BJ (cell line): ENCODE measurements at places on chromosomes 4 and X. TPM values are rescaled to one million over a fixed set of nuclear protein-coding genes. Genes with fewer than 3 reads are reported as not detected.

The IRS4 gene
- not detected in 2 replicates for polyA plus RNA-seq

The SMIM31 gene
- not detected in 2 replicates for polyA plus RNA-seq

The FAM184B gene
- polyA plus RNA-seq, result 0.01 and 0.02 TPM in 2 replicates

The PASD1 gene
- not detected in 2 replicates for polyA plus RNA-seq

DNA sequence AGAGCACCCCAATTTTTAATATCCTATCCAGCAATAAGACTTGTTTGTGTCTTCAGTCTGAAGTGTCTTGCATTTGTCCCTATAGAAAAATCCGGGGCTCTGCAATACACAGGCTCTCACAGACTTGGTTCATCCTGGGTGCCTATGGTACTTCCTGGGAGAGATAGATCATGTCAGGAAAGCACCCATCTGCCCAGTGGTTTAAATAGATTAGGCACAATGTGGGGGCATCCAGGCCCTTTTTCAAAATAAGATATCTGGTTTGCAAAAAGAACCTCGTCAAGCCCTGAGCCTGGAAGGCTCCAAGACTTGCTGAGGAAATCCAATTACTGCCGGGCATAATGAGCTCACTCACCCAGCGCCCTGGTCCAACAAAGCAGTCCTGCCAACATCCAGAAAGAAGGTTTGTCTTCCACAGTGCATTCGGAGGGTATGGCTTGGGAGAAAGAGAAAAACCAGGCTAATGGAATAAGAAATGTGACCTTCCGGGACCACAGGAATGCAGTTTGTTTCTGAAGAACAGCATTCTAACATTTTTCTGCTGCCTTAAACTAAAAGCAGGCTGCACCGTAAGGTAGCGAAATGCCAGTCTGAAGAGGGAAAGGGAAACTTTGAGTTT lies 11.6 kb downstream of the JAKMIP1 start:
- no peak for DNase-seq

DNA sequence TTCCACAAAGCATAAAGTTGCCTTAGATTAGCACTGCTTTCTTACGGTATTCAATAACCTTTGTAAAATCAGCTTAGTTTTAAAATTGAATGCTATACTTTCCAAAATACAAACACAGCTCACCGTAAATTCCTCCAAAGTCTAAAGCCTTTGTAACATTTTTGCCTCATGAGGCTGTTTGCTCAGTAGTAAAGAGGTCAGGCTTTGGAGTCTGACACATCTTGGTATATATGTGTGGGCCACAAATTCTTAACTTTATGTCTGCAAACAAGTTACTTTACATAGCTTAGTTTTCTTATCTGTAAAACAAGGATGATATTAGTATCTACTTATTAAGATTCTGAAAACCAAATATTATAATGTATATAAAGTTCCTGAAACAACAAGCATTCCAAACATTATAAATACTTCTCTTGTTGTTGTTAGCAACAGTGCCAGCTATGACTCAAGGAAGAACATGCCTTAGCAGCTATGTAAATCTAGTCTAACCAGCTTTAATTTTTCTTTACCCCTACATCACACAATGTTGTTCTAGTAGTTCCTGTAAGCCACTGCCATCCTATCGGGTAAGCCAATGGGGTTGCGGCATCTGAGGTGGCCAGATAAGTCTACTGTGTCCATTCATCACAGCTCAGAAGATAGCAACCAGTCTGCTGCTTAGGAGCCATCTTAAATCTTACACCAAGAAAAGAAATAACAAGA lies 709.0 kb downstream of the KLHL13 start:
- DNase-seq, result no peak

- peak; percentile 10 for DNase-seq
Observed at GRCh38 chrX:47514533-47515235, 31.7 kb upstream of the ZNF41 start.

DNA sequence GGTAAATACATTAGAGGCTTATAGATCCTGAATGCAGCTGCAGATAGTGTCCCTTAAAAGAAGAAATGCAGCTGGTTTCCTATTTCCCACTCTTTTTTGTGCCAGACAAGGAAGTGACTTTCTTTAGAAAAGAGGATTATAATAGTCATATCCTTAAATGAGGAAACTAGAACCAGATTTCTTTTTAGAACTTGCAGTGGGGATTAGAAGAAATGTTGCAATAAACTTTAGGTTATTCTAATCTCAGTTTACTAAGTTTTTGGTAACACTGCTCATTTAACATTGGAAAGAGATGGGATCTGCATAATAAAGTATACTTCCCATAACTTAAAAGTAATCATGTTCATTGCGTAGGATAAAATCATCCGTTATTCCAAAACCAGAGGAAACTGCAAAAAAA lies 101.9 kb downstream of the SLIT2 start:
- no peak for DNase-seq

GRCh38 chrX:22742174-22742573 lies 257.6 kb upstream of the DDX53 start:
- DNase-seq, result peak; percentile 10
